ENCODE measurements at places on chromosomes 16 and 17.
A peak's percentile ranks its signal among the peaks of the same experiment; 100 is the strongest.

- DNase-seq: no peak
These were observed 75.2 kb downstream of the KATNIP start for GRCh38 chr16:27625050-27625697.

DNA sequence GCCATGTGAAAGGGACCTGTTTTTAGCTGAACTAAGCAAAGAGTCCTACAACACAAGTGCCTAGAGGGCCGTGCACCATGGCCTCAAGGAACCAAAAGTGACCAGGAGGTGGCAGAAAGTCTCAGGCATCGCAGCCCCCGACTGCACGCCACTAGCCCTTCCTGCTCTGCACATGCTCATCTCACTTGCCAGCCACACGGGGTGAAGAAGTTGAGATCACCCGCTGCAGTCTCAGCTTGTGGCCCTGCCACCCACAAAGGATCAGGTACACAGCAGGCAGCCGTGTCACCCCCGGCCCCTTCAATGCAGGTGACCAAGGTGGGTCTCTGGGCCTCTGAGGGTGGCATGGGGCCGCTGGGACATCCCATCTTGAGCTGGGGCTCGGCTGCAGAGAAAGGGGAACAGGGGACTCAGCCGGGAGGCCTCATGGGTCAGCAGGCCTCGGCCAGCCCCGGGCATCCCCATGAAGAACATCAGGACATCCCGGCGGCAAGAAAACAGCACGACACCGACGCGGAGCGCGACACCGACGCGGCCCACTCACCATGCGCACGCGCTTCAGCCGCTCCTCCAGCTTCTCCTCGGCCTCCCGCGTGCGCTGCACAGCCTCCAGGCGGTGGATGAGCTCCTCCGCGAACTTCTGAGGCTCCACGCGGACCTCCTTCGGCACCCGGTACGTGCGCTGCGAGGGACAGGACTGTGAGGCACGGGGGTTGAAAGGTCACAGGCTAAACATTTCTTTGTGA is 21.0 kb downstream of the PDIA2 start:
- no peak for DNase-seq

GRCh38 chr17:64354396-64354795 is 36.3 kb downstream of the PECAM1 start:
- no peak for DNase-seq

- DNase-seq: no peak
These were observed 90.4 kb downstream of the PARN start for GRCh38 chr16:14539631-14540030.

GRCh38 chr17:72592967-72593325 is 472.1 kb downstream of the SOX9 start:
- DNase-seq: no peak

DNA sequence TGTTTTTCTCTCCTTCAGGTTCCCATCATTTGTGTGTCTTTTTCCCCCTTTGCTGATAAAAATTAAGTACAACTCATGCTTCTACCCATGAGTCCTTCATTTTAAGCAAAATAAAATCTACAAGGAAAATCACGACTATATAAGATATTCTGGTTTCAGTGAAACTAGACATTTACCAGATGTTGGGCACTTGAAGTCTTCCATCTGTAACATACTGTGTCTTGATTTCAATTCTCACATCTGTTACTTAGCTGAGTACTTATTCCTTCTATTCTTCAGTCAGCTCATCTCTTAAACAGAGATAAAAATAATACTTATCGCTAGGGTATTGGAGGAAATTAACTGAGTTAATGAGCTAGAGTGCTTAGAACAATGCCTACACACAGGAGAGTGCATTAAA is 893.0 kb upstream of the SOX9 start:
- no peak for DNase-seq

- no peak for DNase-seq
These were observed 47.8 kb upstream of the HAS3 start for GRCh38 chr16:69057400-69058378.

GRCh38 chr17:28324781-28325180 is 5.8 kb downstream of the TMEM97 start:
- DNase-seq: no peak

DNA sequence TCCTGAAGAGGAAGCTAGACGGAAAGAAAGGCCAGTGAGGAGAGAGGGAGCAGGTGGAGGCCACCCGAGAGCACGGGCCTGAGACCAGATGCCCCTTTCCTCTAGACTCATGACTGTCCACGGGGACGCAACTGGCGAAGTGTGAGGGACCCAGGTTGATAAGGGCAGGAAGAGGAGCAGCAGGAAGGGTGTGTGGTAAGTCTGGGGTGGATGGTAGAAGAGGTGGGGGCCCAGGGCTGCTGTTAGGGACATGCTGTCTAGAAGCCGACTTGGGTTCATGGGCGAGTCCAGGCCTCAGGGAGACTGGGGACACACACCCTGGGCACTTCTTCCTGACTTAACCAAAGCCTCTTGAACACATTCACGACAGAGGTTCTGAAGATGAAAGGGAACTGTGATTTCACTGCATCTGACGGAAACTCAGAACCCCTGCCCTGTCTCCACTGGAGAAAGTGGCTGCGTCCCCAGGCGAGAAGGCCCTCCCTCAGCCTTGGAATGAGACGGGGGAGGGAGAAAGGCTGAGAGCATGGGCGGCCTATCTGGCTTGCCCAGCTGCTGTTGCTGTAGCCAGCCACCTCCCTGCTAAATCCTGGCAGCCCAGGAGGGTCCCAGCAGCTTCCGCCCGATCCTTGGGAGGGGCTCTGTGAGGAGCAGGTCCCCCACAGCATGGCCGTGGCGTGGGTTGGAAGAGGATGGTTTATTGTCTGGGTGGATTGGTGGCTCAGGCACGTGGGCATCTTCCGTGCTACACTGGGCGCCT is 6.0 kb downstream of the HIC1 start:
- no peak for DNase-seq

DNA sequence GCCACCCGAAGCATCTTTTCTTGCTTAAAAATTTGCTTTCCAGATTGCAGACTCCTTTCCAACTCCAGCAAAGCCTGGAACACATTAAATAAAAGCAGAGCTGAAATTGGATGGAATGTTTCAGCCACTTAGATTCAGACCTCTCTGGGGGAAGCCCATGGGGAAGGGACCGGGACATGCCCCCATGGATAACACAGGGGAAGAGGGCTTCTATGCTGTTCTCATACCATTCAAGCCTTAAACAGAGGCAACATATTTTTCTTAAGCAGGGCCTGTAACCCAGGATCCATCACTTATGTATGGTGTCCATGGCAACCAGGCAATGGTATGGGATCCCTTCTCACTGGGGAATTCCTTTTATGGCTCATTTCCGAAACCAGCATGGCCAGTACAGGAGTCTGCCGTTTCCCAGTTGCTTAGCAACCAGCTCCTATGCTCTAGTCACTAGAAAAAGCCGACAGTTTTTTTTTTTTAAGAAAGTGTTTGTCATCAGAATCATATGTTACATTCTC is 62.0 kb upstream of the MARCHF10 start:
- DNase-seq: no peak

- no peak for DNase-seq
These were observed 21.1 kb downstream of the KNOP1 start for GRCh38 chr16:19696961-19697360.

DNA sequence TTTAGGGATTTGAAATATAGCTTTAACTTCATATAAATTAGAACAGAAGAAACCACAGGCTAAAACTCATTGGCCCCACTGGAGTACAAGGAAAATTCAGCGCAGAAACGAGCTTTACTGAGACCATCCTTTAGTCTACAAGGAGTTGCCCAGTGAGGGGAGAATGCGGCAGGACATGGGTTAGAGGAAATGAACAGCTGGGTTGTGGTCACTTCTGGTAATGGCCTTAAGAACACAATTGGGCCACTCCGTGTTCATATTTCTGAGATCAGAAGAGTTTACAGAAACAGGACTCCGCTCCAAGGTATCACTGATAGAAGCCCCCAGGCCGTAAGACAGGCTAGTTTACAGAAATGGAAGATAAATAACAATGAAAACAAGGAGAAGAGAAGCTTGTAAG is 188.3 kb downstream of the ZFHX3 start:
- no peak for DNase-seq

- no peak for DNase-seq
These were observed 787 bp downstream of the AMDHD2 start for GRCh38 chr16:2520784-2521531.

- DNase-seq: no peak
These were observed 6.4 kb upstream of the KATNB1 start for GRCh38 chr16:57729182-57729484.

DNA sequence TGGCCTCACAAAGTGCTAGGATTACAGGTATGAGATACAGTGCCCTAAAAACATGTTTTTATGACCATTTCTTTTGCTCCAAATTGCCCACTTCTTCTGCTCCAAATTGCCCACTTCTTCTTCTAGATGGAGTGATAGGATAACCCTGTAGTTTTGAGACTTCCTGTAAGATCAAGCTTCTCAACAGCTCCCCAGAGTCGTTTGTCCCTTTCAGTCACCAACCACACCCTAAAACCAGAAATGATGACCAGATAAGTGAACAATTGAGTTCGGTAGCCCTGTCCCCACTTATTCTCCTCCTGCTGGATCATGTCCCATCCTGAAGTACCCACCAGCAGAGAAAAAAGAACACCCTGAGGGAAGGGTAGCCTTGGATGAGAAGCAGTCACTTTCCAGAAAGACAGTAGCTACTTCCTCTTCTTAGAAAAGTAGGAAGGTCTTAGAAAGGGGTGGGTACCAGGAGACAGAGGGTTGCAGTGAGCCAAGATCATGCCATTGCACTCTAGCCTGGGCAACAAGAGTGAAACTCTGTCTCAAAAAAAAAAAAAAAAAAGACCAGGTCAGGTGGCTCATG is 2.5 kb downstream of the ODAD4 start:
- no peak for DNase-seq

GRCh38 chr16:25027781-25028180 is 12.6 kb upstream of the ARHGAP17 start:
- no peak for DNase-seq

GRCh38 chr16:9258423-9259051 is 167.1 kb downstream of the HAPSTR1 start:
- peak; percentile 0 for DNase-seq

DNA sequence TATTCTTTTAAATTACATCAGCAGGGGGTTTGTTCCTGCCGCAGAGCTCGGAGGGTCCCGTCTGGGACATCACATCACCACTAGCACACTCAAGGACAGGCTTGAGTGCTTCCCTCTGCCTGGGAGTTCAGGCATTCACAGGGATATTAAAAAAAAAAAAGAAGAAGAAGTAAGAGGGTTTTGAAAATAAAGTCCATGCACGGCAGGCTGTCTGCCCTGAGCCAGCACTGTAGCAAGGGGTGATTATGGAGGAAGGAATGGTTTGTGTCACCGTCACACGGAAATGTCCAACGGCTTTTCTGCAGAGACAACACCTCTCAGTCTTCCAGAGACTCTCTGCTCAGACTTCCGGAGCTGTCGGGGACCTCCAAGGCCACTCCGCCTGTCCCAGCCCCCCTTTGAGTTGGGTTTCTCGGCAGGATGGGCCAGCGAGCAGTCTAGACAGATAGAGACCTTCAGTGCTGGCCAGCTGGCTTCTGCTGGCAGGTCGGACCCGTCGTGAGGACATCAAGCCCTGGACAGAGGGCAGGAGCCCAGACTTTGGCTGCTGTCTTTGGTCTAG is 33.6 kb downstream of the MEOX1 start:
- no peak for DNase-seq

DNA sequence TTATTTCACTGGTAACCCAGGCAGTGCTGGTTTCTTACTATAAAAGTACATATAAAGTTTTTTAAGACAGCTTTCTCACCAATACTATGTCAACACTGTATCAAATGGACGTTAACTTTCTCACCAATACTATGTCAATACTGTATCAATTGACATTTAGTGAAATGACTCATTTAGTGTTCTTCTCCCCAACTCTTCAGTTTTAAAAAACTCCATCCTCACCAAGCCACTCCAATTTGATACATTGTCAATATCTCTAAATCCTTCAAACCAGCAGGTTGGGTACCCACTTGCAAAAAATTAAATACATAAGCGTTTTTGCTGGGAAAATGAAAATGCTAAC is 4.8 kb downstream of the TOB1 start:
- no peak for DNase-seq

DNA sequence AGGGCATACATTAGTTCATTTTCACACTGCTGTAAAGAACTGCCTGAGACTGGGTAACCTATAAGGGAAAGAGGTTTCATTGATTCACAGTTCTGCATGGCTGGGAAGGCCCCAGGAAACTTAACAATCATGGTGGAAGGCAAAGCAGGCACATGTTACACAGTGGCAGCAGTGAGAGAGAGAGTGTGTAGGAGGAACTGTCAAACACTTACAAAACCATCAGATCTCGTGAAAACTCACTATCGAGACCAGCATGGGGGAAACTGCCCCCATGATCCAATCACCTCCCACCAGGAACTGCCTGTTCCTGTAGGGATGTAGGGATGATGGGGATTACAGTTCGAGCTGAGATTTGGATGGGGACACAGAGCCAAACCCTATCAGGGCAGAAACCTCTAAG is 17.2 kb downstream of the NUBP1 start:
- no peak for DNase-seq

GRCh38 chr16:24966634-24967033 is 48.5 kb downstream of the ARHGAP17 start:
- no peak for DNase-seq

- DNase-seq: no peak
These were observed 35.3 kb upstream of the YPEL2 start for GRCh38 chr17:59296190-59296589.

GRCh38 chr16:31696968-31697743 is 169.5 kb downstream of the AHSP start:
- DNase-seq: no peak

DNA sequence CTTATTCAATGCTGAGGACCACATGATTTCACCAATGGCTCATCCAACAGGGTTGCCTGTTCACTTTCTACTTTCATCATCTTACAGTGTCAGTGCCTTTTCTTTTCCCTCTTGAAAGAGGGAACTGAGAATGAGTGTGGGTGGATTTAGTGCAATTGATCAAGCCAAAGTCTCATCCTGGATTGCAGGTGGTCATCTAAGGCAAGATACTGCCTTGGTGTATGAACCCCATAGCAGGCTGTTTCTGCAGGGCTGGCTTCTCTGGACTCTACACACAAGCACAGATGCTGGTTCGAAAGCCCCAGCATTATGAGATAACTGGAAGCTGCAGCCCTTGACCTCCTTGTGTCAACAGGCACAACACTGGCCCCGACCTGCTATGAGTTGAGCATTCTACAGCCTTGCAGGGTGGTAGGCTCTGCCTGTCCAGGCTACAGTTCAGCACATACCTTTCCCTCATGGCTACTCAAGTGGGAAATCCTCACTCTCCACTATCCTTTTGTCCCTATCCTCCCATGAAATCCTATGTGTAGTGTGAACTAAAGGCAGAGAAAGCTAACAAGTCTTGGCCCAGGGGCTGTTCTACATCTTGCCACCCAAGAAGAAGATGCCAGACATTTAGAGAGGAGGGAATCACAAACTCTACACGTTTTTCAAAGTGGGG is 358.7 kb downstream of the SLC39A11 start:
- DNase-seq: no peak

All from substantia nigra (tissue), 51 donors.